ENCODE measurements at places on chromosomes 2 and 18.
A peak's percentile ranks its signal among the peaks of the same experiment; 100 is the strongest.

- no peak for DNase-seq
These were observed 159.8 kb upstream of the STK17B start for GRCh38 chr2:196331143-196331542.

- DNase-seq = no peak
These were observed 49.5 kb upstream of the TBC1D8 start for GRCh38 chr2:101200676-101201075.

DNA sequence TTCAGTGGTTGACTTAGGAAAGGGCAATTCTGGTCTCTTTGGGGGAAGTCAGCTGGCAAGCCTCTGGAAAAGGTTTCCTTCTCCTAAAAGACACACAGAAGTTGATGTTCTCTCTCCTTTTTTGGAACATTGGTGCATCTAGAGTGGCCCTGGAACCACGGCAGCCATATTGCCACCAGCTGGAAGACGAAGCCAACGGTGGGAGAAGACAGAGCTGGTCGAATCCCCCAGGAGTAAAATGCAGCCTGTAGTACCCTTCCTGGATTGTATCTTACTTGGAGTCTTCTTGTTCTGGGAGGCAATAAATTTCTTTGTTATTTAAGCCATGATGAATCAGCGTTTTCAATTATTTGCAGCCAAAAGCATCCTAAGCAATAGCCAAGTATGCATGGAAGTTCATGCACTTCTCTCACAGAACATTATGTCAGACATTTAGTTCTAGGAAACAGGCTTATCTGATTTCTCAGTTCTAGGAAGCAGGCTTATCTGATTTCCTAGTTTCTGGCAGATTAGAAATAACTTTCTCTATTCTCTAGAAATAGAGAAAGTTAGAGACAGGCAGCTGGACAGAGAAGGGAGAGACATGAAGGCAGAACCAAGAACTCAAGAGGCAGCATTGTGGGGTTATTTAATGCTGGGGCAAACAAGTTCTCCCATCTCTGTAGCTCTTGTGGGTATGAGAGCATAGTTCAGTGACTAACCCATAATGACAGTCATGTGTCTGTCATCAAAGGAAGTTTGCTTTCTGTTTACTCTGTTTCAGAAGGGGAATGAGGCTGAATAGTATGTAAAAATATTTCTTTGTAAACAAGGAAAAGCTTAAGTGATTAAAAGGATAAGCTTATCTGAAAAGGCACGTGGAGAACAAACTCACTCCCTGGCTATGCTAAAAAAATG, 40.5 kb upstream of the NABP1 start:
- no peak for DNase-seq

DNA sequence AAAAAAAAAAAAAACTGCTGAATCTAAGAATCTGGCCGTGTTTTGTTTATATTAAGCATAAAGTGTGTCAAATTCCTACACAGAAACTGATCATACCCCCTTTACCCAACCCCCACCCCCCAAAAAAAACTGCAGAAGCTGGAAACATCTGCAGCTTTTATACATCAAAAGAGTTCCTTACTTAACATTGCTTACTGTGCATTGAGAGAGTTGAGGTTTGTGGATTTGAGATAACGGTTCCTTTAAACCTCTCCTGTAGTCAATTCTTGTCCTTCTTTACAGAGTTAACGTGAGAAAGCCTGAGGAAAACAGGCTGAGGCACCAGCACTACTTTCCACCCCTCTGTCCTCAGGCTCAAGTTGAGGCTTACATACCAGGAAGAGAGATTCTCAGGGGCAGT, 34.5 kb downstream of the FRZB start:
- DNase-seq = no peak

- DNase-seq = peak; percentile 20
These were observed 176.4 kb upstream of the ID2 start for GRCh38 chr2:8505311-8505920.

DNA sequence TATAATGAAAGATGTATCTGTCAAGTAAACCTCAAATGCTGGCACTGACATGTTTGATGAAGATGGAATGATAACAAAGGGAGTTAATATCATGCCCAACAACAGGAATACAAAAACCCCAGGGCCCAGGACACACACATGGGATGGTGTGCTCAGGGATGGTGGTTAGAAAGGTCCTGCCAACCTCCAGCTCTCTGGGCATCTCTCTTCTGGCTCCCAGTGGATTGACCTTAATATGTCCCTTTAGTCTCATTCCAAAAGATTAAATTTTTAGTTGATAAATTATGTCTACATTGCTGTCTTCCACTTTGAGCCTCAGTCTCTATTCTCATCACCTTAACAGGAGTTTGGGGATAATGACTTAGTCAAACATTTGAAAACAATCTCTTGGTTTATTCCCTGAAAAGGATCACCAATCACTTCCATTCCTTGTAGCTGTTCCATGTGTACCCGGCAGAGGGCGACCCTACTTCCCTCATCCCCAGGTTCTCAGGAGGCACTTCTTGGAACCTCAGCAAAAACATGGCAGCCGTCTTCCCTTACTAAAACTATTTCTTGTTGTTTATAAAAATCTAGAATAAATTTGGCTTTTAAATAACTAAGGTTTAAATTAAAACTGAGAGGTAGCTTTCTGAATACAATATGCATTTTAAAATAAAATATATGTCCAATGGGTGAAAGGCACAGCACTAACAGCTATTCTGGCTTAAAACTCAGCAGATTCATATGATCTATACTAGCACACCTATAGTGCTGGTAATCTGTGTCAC, 29.6 kb downstream of the MCEE start:
- no peak for DNase-seq

DNA sequence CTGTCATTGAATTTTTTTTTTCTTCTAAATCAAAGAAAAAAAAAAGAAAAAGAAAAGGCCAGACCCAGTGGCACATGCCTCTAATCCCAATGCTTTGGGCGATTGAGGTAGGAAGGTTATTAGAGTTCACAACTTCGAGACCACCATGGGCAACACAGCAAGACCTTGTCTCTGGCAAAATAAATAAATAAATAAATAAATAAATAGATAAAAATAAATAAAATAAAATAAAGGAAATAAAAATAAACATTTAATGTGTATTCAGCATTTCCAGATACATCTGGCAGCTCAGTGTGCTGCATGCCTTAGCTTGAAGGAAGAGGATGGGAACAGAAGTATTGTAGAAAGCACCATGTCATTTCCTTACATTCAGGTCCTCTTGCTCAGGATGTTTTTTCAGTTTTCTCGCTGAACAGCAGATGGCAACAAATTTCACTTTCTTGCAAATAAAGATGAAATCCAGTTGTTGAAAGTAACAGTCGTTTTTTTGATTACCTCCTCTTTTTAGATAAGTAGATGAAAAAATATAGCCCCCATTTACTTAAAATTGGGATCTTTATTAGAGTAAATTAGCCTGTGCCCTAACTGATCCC, 25.7 kb upstream of the FAM178B start:
- DNase-seq = no peak

- no peak for DNase-seq
These were observed 6.5 kb upstream of the IFIH1 start for GRCh38 chr2:162324953-162325352.

GRCh38 chr2:12881952-12882351, 165.2 kb downstream of the TRIB2 start:
- DNase-seq = no peak

DNA sequence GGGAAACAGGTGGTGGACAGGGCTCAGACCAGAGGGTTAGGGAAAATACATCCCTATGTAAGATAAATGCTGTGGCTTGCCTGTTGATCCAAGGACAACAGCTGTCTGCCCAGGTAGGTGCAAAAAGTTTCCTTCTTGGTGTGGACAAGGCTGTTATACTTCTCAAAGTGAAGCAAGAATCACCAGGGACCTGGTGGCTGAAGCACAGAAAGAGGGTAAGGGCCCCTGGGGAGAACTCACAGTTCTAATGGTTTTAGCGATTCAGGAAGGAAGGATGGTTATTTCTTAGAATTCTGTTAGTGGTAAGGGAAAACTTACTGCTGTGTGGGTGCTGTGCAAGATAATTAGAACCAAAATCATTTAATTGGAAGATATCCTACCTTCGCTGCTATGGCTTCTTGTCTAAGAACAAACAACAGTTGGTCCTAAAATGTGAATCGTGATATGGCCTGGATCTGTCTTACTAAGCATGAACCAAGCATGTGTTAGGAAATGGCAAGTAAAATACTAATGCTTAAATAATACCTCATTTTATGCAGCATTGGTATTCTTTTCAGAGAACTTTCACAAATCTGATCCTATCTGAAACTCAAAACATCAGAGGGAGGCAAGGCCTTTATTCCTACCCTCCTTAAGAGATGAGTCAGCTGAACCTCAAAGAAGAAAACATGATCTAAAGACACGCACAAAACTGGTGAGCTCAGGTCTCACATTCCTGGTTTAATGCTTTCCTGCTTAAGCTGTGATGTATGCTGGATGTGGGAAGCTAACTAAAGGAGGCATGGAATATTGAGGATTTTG, 159.2 kb upstream of the THUMPD2 start:
- DNase-seq = no peak

DNA sequence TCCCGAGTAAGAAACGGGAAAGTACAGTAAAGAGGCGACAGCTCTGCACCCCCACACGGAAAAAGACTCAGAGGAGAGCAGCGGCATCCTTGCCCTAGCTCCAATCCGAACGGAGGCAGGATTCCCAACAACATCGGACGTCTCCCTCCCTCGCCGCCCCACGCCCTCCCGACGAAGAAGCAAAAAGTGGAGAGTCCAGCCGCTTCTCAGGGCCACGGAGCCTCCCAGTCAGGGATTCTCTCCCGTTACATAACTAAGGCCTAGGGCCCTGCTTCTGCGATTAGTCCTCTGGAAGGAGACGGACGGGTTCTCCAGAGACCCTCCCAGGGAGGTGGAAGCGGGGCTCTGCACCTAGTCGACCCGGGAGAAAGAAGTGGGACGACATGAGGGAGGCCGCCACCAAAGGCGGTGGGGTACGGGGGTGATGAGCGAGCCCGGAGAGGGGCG, 587 bp downstream of the SUMO1 start:
- peak; percentile 66 for DNase-seq

GRCh38 chr18:79930020-79930642, 21.3 kb downstream of the SLC66A2 start:
- no peak for DNase-seq

DNA sequence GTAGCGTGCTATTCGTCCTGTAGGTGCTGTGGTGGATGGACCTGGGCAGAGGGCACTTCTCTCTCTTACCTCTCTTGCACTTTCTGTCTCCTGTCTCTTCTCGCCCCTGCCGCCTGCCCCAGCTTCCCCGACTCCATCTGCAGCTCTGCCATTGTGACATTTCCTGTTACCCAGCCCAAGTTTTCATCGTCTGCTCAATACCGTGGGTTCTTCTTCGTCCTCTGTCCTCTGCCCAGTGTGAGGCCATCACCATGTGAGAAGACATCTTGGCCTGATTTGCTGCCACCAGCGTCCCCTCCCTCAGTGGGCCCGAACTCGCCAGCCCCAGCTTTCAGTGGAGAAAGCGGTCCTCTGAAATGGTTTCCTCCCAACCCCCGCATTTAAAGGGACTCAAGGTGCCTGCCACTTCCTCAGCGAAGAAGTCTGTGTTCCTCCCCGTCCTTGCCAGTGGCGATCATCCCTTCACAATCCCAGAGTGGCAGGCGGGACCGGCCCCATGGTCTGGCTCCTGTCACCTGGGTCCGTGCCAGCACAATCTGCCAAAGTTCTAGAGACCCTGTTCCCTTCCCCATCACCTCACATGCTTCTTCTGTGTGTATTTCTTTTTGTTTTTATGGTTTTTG, 18.0 kb downstream of the TGOLN2 start:
- no peak for DNase-seq

DNA sequence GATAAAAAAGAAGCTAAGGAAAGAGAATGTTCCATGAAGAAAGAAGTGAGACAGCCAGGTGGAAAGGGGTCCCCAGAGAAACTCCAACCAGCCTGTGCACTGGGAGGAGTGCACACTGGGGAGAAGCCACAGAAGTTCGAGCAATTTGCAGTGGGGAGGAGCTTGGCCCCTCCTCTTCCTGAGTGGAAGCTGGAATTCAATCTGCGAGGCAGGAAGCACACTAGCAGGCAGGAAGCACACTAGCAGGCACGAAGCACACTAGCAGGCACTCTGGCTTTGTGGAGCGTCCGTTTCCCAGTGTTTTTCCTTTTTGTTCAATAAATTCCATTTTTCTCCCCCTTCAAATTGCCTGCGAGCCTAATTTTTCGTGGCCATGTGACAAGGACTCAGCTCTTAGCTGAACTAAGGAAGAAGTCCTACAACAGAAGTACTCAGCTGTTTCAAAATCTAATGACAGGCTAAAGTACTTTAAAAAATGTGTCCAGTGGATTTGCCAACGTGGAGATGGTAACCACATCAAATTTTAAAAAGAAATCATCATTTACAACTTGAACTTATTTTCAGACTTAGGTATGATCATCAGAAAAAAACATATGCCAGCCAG, 21.4 kb upstream of the SPIRE1 start:
- DNase-seq = peak; percentile 83

DNA sequence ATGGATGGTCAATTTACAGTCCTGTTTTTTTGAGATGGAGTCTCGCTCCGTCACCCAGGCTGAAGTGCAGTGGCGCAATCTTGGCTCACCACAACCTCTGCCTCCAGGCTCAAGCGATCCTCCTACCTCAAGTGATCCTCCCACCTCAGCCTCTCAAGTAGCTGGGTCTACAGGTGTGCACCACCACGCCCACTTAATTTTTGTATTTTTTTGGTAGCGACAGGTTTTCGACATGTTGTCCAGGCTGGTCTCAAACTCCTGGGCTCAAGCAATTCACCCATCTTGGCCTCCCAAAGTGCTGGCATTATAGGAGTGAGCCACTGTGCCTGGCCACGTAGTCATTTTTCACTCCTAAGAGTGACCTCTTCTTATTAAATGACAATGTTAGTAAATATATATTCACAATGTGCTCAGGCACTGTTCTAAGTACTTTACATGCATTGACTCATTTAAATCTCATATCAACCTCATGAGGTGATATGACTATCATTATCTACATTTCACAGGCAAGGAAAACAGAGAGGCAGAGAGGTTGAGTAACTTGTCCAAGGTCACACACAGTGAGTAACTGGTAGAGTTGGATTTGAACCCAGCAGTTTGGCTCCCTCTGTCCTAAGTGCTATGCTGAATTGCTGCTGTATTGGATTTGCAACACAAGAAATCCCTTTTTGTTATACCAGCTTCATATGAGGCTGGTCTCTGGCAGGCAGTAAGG, 5.6 kb upstream of the DIS3L2 start:
- DNase-seq = no peak

DNA sequence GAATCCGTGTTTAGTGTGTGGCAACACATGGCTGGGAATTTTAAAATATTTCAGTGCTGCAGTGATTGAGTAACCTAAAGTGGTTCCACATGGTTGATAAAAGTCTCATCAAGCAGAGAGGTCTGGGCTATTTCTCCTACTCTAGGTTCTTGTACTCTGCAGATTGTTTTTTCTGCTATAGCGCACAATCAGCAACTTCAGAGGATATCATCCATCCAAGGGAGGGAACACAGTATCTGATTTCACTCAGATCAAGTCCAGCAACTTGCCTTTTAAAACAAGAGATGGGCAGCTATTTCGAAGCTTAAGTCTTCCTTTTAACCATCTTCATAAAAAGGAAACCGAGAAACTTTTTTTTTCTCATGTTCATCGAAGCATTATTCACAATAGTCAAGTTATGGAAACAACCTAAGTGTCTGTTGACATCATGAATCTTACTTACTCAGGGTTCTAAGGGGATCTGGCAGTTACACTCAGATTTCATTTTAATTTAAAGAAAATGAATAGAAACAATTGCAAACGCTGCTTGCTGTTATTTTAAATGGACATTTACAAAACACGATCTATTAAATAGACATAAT, 172.7 kb upstream of the TRIB2 start:
- no peak for DNase-seq

GRCh38 chr18:3458952-3459853, 9.2 kb downstream of the TGIF1 start:
- no peak for DNase-seq

- DNase-seq = no peak
These were observed 1.7 kb downstream of the ROCK2 start for GRCh38 chr2:11342551-11343367.

GRCh38 chr2:135870571-135870970, 5.7 kb downstream of the MCM6 start:
- no peak for DNase-seq
